ENCODE measurements at places on chromosomes 4 and X.

DNA sequence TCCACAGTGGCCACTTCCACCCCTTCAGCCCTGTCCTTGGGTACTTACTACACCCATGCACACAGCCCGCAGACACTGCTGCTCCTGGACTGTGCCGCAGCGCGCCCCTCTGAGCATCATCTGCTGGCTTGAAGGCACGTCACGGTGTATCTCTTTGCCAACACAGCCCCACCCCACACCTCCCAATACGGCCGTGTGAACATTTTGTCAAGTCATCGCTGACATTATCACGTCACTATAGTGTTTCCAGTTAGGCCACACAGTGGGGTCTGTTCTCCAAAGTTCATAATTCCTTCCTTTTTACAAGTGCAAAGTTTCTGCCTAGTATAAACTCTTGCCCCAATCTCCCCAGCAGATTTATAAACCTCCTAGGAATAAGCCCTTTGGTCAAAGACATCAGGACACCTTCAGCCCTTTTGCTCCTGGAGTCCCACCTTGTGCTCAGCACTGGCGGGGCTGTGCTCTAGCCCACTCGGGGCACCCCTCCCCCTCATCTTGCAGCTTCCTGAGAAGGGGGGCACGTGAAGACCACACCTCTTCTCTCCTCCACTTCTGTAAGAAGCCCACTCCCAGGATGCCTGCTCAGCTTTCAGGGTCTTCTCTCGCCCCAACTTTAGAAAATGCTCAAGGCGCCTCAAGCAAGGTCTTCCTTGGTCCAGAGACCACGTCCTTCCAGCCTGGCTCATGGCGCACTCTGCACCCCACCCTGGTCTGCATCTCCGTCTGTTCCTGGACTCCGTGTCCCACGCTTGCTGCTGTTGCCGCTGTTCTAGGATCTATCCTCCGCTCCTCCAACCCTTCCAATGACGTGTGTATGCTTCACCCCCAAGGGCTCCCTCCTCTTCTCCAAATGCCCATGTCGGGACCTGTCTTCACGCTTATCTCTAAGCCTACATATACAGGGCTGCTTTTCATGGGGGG lies 7.2 kb downstream of the FAM53A start:
- DNase-seq: no peak

- peak; percentile 6 for DNase-seq
Measured at GRCh38 chr4:82561786-82562563, at the start of gene TMEM150C. TMEM150C (minus strand) TSS chr4:82561988; CDS start chr4:82504657, 57,331 bp downstream.

- no peak for DNase-seq
Measured at GRCh38 chr4:189823591-189823990, 117.1 kb upstream of the FRG1 start.

DNA sequence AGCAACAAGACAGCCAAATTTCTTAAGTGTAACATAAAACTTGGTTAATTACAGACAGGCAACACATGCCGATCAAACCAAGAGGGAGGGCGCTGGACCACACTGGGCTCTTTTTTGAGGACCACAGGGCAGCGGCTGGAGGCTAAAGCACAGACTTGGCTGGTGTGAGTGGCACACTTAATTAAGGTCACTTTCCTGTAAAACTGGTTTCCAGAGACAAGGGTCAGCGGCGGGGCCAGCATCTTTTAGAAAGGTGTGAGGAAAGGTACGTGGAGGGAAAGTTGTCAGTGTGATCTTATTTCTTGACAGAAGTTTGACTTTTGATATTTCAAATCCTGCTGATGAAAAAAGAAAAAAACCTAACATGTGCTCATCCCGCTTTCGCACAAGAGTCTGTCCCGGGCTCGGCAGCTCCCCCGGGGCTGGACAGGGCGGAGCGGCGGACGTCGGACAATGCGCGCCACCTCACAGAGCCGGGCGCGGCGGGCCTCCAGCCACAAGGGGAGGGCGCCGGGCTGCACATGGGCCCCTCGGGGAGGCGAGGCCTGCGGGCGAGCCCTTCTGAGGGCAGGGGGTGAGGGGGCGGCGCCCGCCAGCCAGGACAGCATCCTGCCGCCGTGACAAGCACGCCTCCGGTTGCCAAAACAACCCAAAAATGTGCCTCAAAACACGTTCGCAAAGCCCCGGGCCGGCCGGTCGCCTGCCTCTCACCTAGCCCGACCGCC lies 660 bp upstream of the HSPA4L start:
- peak; percentile 46 for DNase-seq

- no peak for DNase-seq
Measured at GRCh38 chr4:11404431-11404830, 24.3 kb downstream of the HS3ST1 start.

GRCh38 chrX:67619253-67619652 lies 75.4 kb downstream of the AR start:
- DNase-seq: peak; percentile 55

DNA sequence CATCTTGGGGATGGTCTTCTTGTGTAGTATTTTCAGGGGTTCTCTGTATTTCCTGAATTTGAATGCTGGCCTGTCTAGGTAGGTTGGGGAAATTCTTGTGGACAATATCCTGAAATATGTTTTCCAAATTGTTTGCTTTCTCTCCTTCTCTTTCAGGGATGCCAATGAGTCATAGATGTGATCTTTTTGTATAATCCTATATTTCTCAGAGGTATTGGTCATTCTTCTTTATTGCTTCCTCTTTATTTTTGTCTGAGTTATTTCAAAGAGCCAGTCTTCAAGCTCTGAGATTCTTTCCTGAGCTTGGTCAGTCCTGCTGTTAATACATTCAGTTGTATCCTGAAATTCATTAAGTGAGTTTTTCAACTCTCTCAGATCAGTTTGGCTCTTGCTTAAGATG lies 73.1 kb downstream of the MAMLD1 start:
- no peak for DNase-seq

GRCh38 chrX:33307911-33308354 lies 96.6 kb upstream of the DMD start:
- no peak for DNase-seq

DNA sequence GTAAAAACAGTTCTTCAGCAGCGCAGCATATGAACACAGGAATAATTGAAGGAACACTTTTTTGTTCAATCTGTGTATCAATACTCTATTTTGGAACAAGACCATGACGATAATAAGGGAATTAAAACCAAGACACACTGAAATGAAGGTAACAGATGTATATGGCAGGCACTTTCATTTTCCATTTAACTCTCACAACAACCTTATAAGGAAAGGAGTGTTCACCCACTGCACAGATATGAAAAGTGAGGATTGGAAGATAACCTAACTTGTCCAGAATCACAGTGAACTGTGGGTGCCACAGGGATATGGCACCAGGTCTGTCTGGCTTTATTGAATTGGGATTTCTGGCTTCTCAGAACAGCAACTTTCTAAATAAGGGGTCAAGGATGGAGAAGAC lies 153.3 kb downstream of the MID1IP1 start:
- DNase-seq: no peak

- DNase-seq: no peak
Measured at GRCh38 chrX:122187069-122187713, 996.9 kb upstream of the GRIA3 start.

DNA sequence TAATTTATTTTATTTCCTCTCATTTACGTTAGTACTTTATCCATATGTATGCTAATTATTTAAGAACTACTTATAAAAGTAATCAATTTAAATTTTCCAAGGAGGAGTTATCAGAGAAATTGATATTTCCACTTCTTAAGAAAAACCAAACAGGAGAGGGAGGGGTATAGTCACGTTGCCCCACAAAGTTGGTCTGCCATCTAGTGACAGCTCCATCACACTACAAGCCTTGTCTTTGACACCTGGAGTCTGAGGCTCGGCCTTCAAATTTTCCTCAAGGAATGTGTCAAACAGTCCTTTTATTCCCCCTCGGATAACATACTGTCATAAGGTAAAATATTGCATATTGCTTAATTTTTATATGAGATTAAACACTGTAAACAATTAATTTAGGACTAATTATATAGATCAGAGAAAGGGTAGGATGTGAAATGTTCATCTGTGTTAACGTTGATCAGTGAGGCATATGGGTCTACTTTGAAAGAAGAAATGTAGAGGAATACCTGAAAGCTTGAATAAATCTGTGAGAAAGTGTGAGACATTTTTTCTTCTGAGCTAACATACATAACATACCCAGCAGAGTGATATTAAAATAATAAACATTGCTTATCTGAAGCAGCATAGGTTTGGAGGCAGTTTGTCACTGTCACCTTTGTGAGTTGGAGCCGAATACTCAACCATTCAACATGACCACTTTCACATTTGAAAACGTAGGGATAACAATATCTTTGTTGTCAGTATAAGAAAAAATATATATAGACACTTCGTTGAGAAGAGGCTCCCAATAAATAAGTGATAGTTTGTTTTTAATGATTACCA lies 114.4 kb downstream of the GLRA3 start:
- peak; percentile 56 for DNase-seq

DNA sequence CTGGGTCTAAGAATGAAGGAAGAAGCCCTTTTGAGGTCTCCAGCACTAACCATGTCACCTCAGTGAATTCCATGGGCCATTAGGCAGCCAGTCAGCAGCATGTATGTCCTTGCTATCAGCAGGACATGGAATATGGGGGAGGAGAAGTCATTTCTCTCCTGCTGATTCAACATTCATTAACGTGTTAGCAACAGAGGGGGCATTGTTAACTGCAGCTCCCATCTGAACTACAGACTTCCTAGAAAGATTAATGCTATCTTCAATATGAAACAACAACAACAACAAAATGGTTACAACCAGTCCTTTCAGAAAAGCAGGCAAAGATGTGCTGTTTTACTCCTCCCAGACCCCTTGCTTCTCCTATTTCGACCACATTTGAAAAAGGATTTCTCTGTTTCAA lies 120.4 kb upstream of the SLC34A2 start:
- no peak for DNase-seq

- no peak for DNase-seq
Measured at GRCh38 chr4:121138039-121138825, 25.9 kb downstream of the TNIP3 start.

DNA sequence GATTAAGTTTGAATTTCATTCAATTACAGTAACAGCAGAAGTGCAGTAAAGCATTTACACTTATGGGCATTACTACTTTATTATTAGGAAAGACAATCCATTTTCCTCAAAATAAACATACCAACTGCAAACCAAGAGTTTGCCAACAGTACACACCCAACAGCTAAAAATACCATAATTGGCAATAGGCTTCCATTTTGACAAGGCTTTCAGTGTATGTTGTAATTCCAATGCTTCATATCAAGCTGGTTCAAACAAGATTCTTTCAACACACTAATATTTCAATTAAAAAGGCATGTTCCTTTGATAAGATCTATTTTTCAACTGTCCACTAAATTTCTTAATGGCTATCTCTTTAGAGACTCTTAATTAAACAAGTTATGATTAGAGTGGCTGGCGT lies 12.1 kb downstream of the EIF1AX start:
- no peak for DNase-seq

DNA sequence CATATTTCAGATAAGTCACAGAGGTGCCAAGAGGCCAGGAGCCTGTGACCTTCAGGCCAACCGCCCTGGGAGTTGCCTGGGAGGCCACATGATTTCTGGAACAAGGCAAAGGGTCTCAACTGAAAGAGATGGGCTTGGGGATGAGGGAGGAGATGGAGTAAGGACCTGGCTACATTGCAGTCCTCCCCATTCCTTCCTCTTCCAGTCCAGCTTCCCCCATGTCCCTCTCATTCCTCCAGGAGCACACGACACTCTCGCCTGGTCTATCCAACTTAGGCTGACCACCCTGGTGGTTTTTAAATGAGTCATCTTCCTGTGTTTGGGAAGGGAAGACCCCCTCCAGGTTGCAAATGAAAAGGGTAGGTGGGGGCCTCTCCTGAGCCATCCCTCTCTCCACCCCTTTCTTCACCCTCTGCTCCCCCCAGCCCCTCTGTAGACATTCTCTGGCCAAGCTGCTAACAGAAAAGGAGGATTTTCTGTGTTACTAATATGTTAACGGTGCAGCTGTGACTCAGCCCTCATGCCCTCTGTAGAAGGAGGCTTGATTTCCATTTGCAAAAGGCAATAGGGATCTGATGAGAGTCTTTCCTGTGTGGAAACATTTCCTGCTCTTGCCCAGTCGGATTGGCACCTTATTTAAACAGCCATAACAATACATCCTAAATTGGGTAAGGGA lies 79.2 kb downstream of the RTL5 start:
- DNase-seq: peak; percentile 16

DNA sequence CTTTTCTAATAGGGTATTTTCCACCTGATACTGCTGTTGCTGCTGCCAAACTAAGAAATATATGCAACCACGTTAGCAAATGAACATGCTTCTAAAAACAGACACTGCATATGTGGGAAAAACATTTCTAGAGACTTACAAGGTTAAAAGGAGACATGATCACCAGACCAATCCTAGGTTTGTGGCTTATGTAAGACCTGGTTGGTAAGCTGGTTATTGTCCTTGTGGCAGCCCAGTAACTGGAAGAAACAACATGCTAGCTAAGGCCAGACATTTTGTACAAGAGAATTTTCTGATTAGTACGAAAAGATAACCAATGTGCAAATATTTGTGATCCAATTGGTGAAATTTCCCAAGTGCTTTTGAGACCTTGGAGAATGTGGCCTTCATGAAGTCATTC lies 112.0 kb downstream of the AFF2 start:
- DNase-seq: no peak

DNA sequence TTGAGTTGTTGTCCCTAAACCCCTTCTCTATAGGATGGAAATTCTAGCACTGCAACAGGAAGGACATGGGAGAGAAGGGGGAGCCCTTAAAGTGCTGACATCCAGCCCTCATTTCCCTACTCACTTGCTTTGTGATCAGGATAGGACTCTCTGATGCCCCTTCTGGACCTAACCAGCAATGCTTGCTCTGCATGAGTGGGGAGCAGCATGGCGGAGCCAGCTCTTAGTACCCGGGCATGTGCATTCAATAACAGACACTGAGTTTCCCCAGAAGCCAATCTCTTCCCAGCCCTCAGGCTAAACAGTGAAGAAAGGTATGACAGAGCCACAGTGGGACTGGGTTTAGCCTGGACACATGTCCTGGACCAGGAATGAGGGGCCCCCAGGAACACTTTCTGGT lies 14.0 kb downstream of the SOD3 start:
- no peak for DNase-seq

DNA sequence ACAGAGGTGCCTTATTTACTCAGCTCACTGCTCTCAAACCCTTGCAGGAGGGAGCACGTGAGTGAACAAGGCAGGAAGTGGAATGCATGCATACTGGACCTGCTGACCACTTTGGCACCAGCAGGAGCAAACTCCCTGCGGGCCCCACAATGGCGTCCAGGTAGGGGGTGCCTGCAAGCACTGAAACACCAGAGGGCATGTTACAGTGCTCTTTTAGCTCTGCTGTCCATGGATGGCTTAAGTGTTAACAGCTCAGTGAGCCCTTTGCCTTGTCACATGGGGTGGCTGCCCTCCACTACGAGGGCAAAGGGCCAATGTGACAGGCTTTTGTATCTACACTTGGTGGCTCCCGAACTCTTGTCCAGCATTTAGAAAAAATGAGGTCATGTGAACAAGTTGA lies 199.5 kb upstream of the UGT8 start:
- DNase-seq: no peak

- no peak for DNase-seq
Measured at GRCh38 chrX:40479777-40480318, 100.9 kb upstream of the ATP6AP2 start.

DNA sequence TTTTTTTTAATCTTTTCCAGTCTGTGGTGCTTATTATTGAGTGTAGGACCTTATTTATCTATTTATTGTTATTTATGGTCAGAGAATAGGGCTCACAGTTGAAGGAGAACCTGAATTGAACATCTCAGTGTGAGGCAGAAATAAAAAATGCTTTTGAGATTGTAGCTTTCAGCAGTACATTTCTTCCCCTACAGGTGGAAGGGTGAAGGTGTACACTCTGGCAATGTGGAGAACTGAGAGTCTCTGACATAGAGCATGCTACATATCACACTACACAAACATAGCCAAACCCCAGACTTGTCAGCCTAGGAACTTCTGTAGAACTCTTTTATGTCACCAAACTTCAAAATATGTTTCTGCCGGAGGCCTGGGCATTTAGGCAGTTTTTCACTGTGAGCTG lies 140.2 kb downstream of the STIM2 start:
- DNase-seq: no peak
